ENCODE measurements at places on chromosomes 2 and 18.

- no peak for DNase-seq
Measured at GRCh38 chr2:236623816-236624215, 54.2 kb downstream of the ACKR3 start.

DNA sequence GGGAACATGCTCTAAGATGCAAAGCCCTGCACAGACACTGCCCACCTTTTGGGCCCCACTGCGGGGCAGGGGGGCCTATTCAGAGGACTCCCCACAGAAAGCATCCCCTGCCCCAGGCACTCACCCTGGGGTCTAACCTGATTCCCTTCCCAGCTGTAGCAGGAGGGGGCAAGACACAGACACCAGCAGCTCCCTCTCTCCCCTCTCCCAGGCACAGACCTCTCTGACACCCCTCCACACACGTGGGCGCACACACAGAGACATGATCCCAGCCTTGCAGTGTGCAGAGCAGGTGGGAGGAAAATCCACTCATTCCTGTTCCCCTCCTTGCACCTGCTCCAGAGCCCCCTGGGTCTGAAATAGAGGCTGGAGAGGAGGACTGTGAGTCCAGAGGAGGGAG lies 10.7 kb downstream of the TNS1 start:
- DNase-seq: no peak

DNA sequence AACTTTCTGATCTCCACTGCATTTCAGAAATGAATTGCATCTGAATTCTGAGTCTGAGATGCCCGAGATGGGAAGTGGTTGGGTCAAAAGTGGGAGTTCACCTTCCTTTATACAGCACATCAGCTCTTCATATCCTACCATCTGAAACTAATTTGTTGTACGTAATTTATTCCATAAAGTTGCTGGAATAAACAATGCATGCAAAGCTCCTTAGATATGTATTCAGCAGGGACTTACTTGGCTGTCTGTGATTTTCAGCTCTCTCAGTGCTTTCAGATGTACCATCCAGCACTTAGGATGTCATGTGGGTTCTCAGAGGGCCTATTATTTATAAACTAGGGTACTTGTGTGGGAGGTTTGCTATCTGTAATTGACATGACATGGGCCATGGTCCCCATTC lies 46.9 kb upstream of the EFEMP1 start:
- DNase-seq: no peak

- no peak for DNase-seq
Measured at GRCh38 chr2:107936433-107937359, 49.6 kb upstream of the SLC5A7 start.

DNA sequence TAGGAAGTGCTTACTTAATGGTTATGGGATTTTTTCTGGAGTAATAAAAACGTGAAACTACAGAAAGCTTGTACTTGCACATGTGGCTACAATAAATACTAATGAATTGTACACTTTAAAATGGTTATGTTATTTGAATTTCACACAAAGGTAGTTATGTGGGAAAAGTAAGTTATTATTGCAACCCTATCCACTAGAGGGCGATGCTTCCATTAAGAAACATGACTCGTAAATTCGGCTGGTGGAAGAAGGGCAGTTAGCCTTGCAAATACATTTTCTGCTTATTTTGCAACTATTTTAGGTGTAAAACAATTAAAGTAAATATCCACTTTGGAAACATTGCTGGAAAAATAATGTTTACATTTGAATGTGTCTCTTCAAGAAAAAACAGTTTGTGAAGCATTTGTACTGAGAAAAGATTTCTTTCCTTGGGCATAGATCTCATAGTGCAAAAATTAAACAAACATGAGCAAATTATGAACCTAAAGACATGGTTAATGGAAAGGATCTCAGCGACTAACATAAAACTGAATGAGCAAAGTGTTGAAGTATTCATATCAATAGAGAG lies 68.1 kb upstream of the CSRNP3 start:
- no peak for DNase-seq

GRCh38 chr2:205908212-205909183 lies 177.5 kb downstream of the INO80D start:
- DNase-seq: no peak

DNA sequence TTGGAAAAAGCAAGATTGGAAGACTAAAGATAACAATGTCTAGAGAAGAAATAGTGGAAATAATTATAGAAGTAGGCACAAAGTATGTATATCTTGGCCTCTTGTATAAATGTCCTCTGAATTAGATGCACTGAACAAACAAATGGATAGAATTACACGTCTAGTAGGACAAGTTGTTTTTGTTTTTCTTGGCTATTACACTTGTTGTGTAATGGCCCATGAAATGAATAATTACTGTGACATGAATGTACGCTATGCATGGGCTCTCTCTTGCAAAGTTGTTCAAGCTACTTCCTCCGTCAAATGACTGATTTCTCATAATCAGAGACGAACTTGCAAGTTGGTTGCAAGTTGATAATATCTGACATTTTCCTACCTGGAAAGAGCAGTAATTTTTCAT lies 126.2 kb downstream of the PDE1A start:
- no peak for DNase-seq

- no peak for DNase-seq
Measured at GRCh38 chr2:205405752-205406151, 276.5 kb upstream of the NRP2 start.

- DNase-seq: no peak
Measured at GRCh38 chr2:33559328-33559727, 39.8 kb downstream of the FAM98A start.

DNA sequence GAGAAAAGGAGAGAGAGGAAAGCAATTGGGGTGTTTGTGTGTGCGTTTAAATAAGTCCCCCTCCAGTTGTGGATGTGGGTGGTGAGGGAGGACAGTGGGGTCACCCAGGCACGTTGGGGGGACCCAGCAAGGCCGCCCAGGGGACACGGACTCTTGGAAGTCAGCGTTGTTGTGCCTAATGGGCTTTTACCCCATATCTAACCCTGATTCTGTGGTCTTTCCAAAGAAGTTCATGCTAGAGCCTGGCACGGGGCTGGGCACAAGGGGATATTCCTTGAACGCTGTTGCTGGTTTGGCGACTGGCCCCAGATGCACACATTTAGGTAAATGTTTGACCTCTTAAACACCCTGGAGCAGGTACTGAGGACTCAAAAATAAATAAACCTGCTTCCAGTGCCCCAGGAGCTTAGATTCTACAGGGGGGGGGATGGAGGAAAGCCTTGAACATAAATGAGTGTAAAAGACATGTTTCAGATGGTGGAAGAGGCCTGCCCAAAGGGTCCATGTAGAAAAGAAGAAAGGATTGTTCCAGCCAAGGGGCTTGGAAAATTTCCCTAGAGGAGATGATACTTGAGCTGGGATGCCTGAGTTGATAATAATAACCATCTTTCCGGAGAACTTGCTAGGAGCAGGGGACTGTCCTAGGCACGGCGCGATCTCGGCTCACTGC lies 97.7 kb upstream of the SIX3 start:
- no peak for DNase-seq

DNA sequence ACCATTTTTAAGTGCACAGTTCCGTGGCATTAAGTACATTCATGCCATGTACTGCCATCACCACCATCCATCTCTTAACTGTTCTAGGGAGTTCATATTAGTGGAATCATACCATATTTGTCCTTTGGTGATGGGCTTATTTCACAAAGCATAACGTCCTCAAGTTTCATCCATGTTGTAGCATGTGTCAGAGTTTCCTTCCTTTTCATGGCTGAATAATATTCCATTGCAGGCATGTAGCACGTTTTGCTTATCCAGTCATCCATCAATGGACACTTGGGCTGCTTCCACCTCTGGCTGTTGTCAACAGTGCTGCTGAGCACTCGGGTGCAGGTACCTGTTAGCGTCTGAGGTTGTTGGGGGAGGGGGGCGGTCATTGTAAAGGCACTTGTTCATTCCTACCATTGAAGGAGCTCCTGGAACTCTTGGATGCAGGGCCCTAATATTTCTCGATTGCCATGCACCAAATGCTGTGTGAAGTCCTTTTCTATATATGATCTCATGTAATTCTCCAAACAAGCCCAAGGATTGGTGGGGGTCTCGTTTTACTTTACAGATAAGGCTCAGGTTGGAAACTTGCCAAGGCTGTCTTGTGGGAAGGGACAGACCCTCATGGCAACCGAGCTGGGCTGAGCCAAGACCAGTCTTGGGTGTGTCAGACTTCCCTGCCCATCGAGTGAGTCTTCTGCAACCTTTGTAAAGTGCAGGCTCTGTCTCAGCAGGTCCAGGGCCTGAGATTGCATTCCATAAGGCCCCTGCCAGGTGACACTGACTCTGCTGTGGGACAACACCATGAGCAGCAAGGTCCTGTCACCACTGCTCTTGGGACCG lies 42.9 kb upstream of the SH3RF3 start:
- DNase-seq: no peak

- no peak for DNase-seq
Measured at GRCh38 chr2:158270536-158270935, 168.9 kb downstream of the UPP2 start.

DNA sequence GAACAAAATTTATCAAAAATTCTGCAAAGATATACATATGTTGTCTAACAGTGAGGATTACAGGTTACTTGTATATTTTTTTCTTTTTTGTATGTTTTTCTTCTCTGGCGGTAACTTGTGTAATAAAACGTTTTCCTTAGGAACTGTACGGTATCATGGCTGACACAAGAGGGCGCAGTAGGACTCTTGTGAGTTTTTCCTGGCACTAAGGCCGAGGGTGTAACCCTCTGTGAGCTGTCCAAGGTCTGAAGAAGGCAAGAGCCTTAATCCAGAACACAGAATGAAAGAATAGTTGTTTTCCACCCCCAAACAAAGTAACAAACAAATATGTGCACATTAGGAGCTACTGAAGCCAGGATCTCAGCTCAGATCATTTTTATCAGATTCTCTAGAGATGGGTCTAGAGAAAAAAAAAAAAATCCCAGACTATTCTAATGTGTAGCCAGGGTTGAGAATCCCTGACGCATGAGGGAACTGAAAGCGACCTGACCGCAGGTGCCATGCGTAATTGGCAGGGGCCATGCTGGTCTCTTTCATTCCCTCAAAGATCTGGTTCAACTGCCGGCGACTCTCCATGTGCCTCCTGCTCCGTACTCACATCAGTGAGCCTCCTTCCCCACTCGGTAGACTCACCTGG lies 27.0 kb downstream of the TMEM200C start:
- DNase-seq: no peak

- no peak for DNase-seq
Measured at GRCh38 chr18:49590608-49591007, 28.8 kb downstream of the LIPG start.

DNA sequence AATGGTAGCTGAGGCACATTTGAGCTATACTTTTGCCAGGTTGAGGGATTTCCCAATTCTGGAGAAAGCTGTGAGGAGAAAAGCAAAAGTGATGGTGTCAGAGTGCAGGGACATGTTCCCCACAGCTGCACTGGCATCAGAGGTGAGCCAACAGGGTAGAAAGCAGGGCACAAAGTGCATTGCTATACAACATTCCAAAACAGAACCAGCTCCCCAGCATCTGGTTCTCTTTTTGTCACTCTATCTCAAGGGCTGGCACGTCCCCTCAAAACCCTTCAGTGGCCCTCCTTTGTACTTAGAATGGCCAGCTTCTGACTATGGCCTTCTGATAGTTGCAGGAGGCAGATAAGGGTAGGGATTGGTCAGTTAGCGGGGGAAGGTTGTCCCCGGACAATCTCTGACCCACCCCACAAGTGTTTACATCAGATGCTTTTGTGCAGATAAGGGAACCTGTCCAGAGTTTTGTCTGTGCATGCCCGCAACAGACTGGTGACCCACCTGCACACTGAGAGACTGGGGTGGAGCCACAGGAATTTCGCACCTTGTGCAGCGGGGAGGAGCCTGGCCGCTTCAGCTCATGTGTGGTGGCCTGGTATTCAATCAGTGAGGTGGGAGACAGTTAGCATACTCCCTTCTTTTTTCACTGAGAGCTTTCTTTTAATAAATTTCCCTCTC lies 31.0 kb upstream of the TMEM17 start:
- no peak for DNase-seq

- DNase-seq: no peak
Measured at GRCh38 chr18:53944721-53945120, 279.7 kb downstream of the MBD2 start.

DNA sequence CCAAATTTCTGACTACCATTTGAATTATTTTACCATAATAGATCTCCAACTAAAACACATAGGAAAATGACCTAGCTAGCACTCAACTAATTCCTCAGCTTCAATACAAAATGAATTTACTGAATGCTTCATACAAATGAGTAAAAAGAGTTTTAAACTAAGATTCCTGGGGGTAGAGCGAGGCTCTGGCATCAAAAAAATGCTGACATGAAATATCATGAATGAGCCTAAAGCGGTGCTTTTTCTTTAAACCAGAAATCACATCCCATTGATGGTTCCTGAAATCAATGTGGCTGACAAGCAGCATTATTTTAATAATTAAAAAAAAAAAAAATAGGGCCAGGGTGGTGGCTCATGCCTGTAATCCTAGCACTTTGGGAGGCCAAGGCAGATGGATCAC lies 32.1 kb downstream of the WDR33 start:
- no peak for DNase-seq

- DNase-seq: no peak
Measured at GRCh38 chr18:62847081-62847480, 131.7 kb downstream of the PHLPP1 start.

DNA sequence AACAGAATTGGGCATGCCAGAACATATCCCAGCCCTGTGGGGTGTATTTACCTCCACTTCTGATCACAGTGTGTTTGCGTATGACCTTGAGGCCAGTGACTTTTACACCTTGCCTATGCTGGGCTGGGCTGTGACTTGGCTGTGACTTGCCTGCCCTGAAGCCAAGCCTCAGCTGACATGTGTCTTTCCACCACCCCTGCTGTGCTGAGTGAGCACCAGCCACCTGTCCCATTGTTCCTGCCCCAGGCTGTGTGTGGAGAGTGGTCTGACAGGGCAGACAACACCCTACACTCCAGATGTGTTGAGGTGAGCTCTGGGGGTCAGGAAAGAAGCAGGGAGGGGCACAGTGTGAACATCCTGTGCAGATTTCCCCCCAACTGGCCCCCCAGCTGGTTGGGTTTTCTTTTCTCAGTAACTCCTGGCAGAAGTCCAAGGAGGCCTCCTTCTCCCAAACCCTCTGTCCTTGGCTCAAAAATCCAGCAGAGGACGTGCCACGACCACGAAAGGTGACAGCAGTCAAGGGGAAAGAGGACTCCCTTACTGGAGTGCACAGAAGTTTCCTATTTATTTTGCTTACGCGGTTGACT lies 5.1 kb upstream of the STEAP3 start:
- DNase-seq: no peak

DNA sequence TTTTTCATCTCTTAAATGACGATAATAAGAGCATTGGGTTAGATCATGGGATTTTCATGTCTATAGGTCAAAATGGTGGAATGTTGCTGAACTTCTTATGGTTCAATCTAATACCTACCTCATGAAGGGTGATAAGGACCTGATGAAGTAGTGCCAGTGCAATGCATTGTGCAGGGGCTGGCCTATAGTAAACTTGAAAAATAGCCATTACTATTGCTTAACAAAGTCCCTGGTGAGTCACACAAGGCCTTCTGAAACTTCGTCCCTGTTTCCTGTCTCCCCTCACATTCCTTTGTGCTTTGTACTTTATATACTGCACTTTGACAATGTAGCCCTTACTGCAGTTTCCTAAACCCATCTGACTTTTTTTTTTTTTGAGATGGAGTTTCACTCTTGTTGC lies 515.9 kb downstream of the SLC4A3 start:
- DNase-seq: no peak

GRCh38 chr2:22798386-22798785 lies 586.6 kb upstream of the KLHL29 start:
- DNase-seq: no peak

All from stimulated activated CD4-positive, alpha-beta T cell treated with anti-CD3 and anti-CD28 coated beads, TNF-alpha, amount 100 ng/mL, for 1 hour (primary cell).